ENCODE measurements at places on chromosomes 7 and 10.
A peak's percentile ranks its signal among the peaks of the same experiment; 100 is the strongest.

DNA sequence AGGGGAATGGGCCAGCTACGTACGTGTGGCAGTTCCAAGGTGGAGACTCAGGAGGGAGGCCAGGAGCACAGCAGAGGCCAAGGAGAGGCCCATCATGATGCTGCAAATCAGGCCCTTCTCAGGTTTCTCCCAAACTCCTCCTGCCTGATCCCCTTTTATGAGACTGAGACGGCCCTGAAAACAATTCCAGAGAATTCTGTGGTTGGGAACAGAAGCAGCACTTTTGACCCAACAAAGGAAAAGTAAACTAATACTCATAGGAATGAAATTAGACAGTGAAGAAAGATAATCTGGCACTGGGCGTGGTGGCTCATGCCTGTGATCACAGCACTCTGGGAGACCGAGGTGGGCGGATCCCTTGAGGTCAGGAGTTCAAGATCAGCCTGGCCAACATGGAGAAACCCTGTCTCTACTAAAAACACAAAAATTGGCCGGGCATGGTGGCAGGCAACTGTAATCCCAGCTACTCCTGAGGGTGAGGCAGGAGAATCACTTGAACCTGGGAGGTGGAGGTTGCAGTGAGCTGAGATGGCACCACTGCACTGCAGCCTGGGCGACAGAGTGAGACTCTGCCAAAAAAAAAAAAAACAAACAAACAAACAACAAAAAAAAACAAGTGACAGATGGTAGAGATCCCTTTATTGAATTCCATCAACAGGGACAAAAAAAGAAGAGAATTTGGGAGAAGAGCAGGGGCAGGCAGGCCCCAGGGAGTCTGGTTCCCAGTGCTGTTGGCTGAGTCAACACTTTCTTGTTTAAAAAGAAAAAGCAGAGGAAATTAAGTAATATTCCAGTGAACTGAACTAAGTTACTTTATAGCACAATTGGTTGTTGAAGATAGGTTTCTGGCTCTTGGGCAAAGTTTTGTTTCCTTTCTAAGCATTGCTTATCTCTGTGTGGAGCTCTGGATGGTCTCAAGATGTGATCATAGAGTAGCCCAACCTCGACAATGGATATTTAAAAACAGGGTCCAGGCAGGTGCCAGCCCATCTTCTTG is at the start of gene CCL26:
Gene CCL26 (minus strand): TSS at position 131 of the 997 bp plus-strand sequence. CDS start 35 bp downstream, at position 96.
- no peak for DNase-seq

- no peak for DNase-seq
Observed at GRCh38 chr10:46227571-46227935, 59.2 kb upstream of the ANTXRL start.

DNA sequence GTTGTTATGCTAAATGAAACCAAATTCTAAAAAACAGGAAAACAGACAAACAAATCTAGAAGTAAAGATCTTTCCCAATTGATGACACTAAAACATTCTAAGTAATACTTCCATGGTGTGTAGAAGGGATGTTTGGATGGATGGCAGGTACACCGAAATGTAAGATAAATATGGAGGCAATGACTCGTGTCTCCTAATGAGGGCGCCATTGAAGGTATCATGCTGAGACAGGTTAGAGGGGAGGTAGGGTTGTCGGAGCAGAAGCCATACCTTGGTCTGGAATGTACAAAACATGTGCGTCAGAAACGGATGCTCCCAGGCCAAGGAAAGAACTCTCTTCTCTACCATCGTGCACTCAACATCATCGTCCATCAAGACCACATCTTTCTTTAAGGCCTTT is 101.4 kb downstream of the PRKCQ start:
- peak; percentile 43 for DNase-seq

- no peak for DNase-seq
Observed at GRCh38 chr10:102524746-102525145, 21.0 kb downstream of the SUFU start.

- DNase-seq: no peak
Observed at GRCh38 chr10:125029584-125030242, 87.8 kb downstream of the ZRANB1 start.

DNA sequence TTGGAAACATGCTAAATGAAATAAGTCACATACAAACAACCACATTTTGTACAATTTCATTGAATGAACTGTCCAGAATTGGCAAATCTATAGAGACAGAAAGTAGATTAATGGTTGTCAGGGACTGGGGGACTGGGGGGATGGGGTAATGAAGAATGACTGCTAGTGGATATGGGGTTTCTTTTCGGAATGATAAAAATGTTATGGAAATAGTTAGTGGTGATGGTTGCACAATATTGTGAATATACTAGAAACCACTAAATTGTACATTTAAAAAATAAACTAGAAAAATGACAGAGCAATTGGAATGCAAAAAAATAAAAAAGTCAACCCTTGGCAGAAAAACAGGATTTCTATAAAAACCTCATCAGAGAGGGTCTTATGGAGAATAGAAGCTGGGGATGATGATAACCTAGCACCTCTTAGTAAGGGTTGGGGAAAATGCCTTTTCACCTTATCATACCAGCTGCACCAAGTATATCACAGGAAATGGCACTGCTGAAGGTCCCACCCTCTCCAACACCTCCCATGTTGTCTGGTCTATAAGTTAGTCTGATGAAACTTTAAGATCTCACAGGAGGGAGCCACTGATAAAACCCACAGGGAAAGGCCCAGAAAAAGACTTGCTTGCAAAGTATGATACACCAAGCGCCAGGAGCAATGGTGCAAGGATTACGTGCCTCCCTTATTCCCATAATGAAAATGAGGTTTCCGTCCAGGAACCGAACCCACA is 23.1 kb upstream of the JAZF1 start:
- no peak for DNase-seq

- DNase-seq: no peak
Observed at GRCh38 chr10:113982296-113982695, 61.4 kb upstream of the ADRB1 start.

DNA sequence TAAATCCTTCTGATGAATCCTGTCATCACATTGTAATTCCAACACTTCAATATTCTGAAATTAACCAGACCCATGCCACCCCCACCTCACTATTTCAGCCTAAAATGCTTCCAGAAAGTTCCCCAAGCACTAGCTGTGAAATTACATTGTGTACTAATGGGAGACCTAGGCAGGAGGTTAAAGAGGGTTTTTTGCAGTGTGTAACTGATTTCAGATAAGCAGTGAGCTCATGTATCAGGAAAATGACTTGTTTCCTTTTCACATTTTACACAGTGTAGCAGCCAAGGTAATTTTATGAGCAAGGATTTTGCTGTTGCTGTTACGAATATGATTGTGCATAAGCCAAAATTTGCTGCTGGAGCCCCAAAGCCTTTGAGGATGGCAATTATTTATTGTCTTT is 129.0 kb downstream of the INHBA start:
- DNase-seq: no peak

- DNase-seq: no peak
Observed at GRCh38 chr7:22841954-22842353, 19.3 kb upstream of the TOMM7 start.

All from H7 (cell line).